ENCODE measurements at places on chromosomes 2 and 18. TPM values are rescaled to one million over a fixed set of nuclear protein-coding genes. Genes with fewer than 3 reads are reported as not detected.

- ATAC-seq, result no peak
These were observed 1.6 kb downstream of the NFATC1 start for GRCh38 chr18:79397247-79397829.

DNA sequence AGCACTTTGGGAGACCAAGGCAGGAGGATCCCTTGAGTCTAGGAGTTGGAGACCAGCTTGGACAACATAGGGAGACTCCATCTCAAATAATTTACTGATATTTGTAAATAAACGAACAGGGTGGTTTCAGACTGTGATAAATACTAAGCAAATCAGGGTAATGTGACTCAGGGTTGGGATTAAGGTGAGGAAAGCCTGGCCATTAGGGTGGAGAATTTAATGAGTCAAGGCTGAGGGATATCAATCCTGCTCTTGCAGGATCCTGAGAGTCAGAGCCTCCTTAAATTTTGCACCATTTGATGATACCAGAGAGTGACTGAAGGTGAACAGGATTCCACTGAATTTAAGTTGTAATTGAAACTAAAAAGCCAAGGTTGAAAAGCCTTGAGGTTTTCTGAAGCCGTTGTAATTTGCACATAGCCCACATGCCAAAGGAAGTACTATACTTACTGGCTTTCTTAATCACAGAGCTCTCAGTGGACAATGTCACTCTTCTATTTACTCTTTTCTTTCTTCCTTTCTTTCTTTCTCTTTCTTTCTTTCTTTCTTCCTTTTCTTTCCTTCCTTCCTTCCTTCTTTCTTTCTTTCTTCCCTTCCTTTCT, 28.6 kb upstream of the AP1S3 start:
- ATAC-seq, result no peak

- ATAC-seq, result no peak
These were observed 126.4 kb downstream of the ASB1 start for GRCh38 chr2:238553159-238553558.

DNA sequence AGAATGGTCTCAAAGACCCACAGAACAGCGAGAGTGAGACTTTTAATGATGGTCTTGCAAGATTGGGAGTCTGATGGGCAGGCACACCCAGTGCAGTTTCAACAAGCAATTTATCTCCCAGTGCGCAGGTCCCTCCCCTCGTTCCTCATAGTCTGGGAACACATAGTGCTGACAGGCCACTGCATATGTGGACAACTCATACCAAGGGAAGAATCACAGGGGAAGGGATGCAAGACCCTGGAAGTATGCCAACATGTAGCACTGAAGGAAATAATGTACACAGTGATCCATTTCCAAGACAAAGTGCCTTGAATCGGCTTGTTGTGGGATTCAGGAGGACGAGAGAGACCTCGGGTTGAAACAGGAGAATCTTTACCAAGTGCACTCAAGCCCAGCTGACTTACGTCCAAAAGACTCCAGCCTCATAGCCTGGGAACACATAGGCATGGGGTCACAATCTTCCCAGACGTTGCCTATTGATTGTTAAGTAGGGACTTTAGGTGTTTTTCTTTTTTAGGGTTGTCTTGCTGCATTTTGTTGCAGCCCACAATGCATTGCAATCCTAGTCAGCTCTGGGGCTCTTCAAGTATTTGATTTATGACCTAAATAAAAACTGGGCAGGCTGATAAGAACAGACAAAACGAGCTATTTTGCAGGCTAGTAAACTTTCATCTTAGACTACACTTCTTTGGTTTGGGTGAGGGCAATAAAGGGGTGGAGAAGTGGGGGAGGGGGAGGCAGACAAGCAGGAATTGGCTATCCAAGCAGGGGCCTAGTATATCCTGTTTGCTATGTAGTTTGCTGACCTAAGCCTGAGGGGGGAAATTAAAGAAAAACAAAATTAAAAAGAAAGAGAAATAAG, 24.7 kb upstream of the SERPINB5 start:
- no peak for ATAC-seq

- ATAC-seq, result no peak
These were observed 282.6 kb downstream of the STK39 start for GRCh38 chr2:167964650-167965413.

Gene FBXO48
- 0.67 TPM for total RNA-seq

Gene MAL
- total RNA-seq, result 26.9 TPM

Gene MPV17
- 57.9 TPM for total RNA-seq

Gene FBXO41
- total RNA-seq, result 4.2 TPM

Gene HAAO
- 10.4 TPM for total RNA-seq

All from gastroesophageal sphincter (tissue), 4 donors.